Activated B cell treated with CpG ODN at 0.5 μM for 24 hours (primary cell): ENCODE measurements at places on chromosomes 2 and 18.

- no peak for DNase-seq
Measured at GRCh38 chr2:128442891-128443302, 124.2 kb upstream of the HS6ST1 start.

DNA sequence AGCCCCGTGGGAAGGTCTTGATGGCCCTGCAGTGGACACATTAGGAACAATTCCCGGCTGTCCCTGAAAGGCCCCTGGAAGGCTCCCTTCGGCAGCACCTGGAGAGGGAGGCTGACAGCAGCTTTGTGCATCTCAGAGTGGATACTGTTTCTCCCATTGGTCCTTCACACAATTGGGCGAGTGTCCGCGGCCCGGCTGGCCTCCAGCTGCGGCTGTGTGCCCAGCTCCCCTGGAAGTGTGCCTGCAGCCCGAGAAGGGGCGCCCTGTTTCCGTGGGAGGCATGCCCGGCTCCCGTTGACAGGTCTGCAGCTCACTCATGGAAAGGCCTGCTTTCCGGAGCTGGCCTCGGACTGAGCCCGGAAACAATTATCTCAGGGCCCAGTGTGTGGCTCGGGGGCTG, 103.7 kb downstream of the LPIN1 start:
- DNase-seq, result no peak

GRCh38 chr2:7860693-7861092, 821.2 kb upstream of the ID2 start:
- no peak for DNase-seq

- DNase-seq, result no peak
Measured at GRCh38 chr2:96203130-96204028, 5.2 kb downstream of the STARD7 start.

- DNase-seq, result no peak
Measured at GRCh38 chr2:24957221-24957620, 14.5 kb downstream of the DNAJC27 start.
